ENCODE measurements at places on chromosomes 6 and 20. TPM values are rescaled to one million over a fixed set of nuclear protein-coding genes. Genes with fewer than 3 reads are reported as not detected.

SLC22A23 gene
- 12.5 TPM for total RNA-seq

DNA sequence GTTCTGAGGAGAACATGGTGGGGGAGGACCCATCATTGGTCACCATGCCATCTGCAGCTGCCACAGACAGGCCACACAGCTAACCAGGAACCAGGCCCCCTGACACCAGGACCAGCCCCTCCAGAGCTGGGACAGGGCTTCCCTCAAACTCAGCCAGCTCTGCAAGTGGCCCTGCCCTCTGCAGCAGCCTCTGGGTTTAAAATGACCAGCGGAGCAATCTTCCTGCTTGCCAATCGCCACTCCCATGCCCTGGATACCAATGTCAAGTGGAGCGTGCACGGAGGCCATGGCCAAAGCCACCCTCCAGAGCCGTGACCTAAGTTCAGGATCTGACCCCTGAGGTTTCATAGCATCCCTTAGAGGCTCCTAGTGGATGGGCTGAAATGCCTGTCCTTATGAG is 199.4 kb downstream of the SYNDIG1 start:
- no peak for DNase-seq

DNA sequence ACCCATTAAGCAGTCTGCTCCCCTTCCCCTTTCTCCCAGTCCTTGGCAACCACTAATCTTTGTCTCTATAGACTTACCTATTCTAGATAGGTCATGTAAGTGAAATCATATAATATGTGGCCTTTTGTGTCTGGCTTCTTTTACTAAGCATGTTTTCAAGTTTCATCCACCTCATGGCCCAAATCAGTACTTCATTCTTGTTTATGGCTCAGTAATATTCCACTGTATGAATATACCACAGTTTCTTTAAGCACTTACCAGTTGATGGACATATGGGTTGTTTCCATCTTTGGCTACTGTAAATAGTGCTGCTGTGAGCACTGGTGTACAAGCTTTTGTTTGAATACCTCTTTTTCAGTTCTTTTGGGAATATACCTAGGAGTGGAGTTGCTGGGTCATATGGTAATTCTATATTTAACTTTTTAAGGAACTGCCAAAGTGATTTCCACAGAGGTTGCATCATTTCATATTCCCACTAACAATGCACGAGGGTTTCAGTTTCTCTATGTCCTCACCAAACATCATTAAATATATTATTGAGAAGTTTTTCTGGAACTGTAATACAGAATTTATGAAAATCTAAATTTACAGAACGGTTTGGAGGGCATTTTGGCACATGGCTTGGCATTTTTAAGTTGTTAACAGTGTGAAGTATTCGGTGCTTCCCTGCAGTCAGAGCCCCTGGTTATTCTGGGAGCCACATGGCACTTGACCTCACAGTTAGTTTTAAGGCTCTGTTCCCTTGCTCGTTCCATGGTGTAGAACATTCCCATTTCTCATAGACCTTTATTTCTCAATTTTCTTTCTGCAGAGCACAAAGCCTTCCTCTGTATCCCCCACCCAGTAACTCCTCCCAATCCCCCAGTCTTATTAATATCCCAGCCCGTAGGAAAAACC is 27.0 kb upstream of the DTNBP1 start:
- no peak for DNase-seq

GRCh38 chr20:61437280-61438206 is 185.5 kb downstream of the CDH4 start:
- peak; percentile 20 for DNase-seq

DNA sequence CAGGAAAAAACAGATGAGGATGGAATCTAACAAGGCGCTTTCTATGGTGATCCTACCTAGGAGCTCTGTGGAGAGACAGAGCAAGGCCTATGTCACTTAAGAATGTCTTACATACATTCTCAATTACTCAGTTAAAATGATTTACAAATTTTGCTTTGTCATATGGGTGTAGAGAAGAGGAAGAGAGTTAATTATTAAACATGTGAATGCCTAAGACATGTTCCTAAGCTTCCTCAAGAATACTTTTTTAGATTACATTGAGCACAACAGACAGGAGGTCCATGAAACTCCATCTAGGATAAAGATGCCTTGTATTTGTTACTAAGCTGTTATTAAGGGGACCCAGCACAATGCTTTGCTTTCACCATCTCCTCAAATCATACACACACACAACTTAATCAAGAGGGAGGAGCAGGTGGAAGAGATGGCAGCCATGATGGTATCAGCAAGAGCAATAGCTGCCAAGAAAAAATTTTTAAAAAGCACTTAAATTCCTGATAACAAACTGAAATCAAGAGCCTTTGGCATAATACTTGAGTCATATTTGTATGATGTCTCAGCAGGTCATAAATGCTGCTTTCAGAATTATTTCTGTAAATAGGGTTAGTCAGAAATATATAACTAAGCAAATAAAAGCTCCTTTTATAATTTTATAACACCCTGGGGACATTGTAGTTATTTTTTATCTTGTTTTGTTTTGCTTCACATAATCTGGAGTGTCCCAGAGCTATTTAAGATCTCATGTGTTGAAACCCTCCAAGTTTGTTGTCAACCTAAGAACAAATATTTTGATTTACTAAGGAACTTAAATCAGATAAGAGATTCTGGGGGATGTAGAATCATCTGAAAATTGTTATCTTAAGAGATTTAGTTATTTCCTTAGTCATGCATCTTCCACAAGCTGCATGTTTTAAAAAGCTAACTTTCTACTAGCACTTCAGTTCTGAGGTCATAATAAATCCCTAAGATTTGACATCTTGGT is 70.0 kb upstream of the CD2AP start:
- DNase-seq = no peak

- DNase-seq = no peak
Measured at GRCh38 chr6:34515473-34516387, 40.4 kb downstream of the SPDEF start.

Measured in neural crest cell (in vitro differentiated cells).